ENCODE measurements at places on chromosomes 2 and 18.

- DNase-seq: no peak
Measured at GRCh38 chr2:161245261-161245553, 63.0 kb upstream of the PSMD14 start.

GRCh38 chr18:21761471-21762115 is 21.0 kb downstream of the MIB1 start:
- no peak for DNase-seq

DNA sequence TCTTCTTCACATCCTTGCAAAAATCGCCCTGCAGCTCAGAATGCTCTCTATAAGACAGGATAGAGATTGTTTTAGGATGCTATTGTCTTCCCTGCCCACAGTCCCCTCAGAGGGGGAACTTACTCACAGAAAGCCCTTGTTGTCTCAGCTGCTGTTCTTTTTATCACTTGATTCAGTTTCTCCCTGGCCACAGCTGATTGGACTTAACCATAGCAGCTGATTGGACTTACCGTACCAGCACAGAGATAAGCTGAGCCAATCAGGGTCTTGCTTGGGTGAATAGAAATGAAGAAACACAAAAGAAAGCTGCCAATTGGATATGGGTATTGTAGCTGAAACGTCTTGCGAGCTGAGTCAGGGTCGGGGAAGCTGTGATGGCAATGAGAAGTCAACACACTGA is 194.2 kb upstream of the MEX3C start:
- DNase-seq: no peak

GRCh38 chr2:7427293-7428060 is 510.3 kb downstream of the RNF144A start:
- DNase-seq: peak; percentile 71

- peak; percentile 47 for DNase-seq
Measured at GRCh38 chr2:63424329-63425078, 163.8 kb downstream of the WDPCP start.

GRCh38 chr2:65016789-65017188 is 27.6 kb downstream of the SLC1A4 start:
- DNase-seq: peak; percentile 66
